ENCODE measurements at places on chromosomes 7 and 10.

DNA sequence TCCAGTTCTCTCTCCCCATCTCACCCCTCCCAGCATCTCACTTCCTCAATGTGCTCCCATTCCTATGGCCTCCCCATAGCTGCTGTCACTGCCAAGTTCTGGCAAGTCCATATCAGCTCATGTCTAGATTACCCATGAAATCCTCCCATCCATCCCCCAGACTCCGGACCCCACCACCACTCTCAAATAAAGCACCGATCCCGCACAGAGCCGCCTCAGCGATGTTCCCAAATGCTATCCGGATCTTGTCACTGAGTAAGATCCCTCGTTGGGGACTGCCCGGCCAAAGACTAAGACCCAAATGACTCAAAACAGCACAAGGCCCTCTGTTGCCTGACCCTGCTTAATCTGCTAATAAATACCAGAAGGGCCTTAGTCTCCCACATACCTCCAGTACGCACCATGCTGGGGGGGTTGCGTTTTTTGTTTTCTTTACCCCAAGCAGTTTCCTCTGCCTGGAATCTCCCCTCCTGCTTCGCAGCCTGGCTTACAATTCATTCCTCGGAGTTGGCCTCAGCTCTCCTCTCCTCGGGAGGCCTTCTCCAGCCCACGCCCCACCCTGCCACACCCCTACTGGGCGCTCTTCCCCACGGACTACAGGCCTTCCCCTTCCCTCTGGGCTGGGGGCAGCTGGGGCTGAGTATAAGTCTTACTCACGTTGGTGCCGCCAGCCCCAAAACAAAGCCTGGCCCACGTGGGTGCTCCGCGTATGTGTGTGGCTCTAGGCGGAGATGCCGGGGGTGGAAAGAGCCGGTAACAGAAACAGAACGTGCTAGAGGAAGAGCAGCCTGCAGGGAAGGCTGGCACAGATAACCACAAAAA, 1.8 kb upstream of the DUSP5 start:
- DNase-seq = peak; percentile 81

- no peak for DNase-seq
These were observed 133.2 kb upstream of the KCNMA1 start for GRCh38 chr10:77770868-77771175.

DNA sequence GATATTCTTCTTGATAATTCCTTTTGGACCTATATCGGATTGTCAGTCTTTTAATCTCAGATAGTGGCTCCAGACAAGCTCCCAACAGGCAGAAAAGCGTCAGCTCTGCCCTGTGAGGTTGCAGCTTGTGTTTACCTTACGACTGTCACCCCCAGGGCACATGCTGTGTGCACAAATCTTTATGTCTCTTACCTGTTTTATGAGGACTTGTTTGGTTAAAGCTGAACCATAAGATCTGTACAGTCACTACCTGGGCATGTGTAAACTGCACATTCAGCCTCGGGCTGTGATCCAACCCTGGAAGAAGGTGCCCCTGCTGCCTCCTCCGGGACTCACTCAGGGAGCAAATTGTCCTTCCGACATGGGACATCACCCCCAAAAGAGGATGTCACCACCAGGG, 119.8 kb downstream of the GALNT17 start:
- DNase-seq = no peak

- DNase-seq = no peak
These were observed 73.3 kb upstream of the PRKG1 start for GRCh38 chr10:51000976-51001375.

DNA sequence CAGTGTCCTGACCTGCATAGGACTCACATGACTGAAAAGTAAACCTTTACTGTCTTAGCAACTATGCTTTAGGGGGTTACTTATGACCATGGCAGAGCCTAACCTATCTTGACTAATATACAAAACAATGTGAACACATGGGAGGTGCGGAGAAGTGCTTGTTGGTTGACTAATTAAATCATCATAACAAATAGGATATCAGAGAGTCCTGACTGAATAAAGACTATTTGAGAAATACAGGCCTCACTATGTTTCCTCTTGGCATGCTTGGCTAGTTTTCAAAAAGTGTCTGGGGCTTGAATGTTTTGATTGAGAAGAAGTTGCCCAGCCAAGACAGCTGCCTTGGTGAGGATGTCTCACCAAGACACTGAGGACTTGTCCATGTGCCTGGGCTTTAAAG, 104.4 kb upstream of the PHYHIPL start:
- no peak for DNase-seq

GRCh38 chr10:28285816-28286215, 17.0 kb downstream of the MPP7 start:
- DNase-seq = no peak

- no peak for DNase-seq
These were observed 58.5 kb upstream of the SORCS3 start for GRCh38 chr10:104582602-104582951.

DNA sequence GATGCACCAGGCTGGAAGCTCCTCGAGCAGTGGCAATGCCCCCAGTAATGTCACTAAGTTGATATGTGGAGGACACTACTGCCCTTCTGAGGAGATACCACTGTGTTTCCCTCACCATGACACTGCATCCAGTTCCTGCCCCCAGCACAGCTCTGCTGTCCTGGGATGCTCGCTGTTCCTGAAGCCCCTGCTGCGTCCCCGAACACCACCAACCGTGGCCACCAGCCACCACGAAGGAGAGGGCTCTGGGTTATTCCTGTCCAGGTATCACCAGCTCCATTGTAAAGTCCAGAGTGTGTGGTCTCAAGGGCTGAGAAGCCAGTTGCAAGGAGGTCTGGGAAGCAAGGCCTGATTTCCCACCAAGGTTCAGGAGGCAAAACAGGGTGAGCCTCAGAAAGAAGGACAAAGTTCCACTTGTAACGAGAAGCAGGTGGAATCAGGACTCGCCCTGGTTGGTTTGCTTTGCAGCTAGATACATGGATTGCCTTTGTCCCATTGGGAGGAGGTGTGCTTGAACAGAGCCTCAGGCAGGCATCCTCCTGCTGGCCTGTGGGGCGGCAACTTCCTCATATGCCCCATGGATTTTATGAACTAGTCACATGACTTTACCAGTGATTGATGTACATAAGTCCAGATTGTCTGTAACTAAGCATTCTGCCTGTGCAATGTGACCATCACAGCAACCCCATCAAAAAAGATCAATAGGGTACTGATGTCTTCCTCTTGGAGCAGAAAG, 427.0 kb upstream of the VSTM2A start:
- no peak for DNase-seq

DNA sequence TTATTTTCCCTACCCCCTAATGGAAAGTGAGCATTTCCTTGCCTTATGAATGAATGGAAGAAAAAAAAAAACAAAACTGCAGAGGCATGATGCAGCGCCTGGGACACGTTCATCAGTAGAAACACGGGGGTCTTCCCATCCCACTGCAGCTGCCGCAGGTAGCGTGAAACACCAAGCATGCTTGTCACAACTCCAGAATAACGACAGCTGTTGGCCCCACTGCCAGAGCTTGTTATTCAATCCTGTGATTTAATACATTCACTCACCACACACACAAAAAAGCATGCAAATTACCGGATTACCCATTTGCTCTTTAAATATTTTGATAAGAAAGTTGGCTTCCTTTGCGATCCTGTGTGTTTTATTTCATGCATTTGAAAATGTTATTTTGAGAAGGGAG, 48.4 kb upstream of the GNA12 start:
- DNase-seq = no peak

DNA sequence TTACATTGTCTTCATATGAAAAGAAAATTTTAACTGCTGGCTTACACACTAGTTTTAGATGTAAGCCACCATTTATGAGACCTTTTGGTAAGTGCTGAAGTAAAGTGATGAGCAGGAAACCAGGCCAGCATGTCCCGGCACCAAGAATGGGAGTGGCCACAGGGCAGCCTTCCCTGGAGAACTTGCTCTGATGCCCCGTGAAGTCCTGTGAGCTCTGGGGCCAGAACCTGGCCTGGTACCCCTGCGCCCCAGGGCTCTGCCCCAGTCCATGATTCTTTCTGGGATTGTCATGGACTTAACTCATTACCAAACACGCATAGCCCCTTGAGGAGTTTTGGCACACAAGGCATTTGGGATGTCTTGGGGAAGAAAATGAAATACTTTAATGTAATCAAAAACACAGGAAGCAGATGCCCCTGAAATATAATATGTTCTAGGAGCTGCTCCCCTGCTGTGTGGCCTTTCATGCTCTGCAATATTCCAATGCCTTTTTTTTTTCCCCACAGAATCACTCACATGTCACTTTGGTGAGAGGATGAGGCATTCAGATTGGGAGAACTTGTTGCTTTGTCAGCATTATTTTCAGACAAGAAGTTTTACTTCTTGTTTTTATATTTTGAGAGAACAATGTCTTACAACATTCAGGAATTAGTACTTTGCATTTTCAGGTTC, 53.1 kb upstream of the CXCL12 start:
- no peak for DNase-seq

DNA sequence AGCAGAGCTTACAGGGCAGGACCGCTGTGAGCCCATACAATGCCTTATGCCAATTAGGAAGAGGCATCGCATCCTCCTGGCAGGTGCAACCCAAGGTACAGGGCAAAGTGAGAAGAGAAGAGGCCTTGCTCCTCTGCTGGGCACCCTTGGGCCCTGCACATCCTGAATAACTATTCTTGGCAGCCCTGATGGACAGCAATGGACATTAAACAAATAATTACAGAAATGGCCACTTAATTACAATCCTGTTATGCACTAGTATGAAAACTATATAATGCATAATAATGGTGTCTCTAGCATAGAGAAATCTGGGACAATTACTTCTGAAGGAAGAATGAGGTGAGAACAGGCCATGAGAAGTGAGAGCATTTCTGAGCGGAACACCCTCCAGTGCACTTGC, 83.5 kb downstream of the PLPP4 start:
- DNase-seq = no peak

- peak; percentile 20 for DNase-seq
These were observed 928.7 kb downstream of the IPMK start for GRCh38 chr10:57338823-57339558.

DNA sequence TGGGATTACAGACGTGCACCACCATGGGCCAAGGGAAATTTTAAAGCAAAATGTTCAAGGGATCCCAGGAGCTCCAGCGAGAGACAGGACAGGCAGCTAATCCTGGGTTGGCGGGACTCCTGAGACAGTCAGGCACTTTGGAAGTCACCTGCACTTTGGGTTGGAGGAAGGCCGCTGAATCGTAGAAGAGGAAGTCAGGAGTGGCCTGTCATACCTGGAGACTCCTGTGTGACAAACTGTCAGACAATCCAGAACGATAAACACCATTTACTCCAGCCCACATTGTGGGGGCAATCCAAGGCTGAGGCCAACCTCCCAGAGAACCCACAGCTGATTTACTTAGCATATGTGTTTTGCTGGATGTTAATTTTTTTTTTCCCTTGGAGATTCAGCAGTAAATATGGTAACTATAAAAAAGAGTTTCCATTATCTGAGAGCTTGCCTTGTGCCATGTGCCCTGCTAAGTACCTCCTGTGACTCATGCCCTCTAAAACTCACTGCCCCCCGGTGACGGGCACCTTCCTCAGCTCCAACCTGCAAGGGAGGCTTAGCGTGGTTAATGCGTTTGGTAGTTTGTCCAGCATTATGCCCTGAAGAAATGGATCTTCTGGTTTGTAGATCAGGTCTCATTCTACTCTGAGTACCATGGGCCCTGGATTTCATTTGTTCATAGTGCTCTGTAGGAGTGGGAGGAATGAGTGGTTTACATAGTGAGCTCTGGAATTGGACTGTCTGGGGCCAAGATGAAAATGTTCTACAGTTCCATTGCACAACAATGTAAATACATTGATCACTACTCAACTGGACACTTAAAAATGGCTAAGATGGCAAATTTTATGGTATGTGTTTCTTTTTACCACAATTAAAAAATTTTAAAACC, 50.9 kb downstream of the ICA1 start:
- peak; percentile 51 for DNase-seq

- no peak for DNase-seq
These were observed 127.6 kb downstream of the LCOR start for GRCh38 chr10:96959733-96960132.

DNA sequence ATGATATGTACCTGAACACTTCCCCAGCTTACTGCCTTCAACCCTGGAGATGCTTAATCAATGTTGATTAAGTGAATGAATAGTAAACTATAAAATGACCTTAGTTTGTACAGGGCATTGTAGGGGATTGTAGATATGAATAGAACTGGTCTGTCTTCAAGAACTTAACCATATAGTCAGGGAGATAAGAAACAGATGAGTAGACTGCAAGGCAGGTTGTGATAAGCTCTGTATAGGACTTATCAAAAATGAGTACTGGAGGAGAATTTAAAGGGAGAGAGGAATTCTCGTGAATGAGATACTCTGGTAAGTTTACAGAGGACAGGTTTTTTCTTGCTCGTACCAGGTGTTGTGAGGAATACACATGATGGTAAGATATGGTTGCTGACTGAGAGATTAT, 27.6 kb downstream of the SGPL1 start:
- no peak for DNase-seq

DNA sequence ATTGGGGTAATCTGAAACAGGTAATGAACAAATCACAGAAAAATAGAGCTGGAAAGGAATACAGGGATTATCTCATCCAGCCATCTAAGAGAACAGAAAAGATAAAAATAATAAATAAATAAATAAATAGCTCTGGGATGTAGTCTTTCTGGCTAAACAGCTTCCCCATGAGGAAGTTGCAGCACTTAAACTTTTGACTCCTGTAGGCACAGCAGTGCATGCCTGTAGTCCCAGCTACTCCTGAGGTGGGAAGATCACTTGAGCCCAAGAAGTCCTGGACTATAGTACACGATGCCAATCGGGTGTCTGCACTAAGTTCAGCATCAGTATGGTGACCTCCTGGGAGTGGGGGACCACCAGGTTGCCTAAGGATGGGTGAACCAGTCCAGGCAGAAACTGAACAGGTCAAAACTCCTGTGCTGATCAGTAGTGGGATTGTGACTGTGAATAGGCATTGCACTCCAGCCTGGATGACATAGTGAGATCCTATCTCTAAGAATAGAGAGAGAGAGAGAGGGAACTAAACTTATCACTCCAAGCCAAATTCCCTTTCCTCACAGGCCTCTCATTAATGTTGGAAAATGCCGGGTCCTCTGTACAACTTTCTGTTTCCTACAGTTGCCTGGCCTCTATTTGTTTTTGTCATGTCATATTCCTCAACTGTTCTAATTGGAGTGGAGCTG, 61.7 kb upstream of the CDK13 start:
- DNase-seq = no peak
